ENCODE measurements at places on chromosomes 16 and 17.

DNA sequence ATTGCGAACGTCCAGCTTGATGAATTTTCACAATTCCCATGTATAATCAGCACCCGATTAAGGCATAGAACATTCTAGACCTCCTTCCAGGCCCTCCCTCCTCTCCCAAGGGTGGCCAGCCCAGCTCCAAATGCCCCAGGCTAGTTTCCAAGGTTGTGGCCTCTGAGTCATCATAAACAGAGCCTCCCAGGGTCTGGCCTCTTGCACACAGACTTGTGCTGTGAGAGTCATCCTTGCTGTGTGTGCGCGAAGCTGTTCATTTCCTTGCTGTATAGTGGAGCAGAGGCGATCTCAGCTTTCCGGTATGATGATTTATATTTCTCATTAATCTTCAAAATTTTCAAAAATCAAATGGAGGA is 20.5 kb upstream of the JPH3 start:
- peak; percentile 98 for DNase-seq

GRCh38 chr17:50079334-50080095 is 15.6 kb upstream of the PDK2 start:
- DNase-seq = peak; percentile 50

DNA sequence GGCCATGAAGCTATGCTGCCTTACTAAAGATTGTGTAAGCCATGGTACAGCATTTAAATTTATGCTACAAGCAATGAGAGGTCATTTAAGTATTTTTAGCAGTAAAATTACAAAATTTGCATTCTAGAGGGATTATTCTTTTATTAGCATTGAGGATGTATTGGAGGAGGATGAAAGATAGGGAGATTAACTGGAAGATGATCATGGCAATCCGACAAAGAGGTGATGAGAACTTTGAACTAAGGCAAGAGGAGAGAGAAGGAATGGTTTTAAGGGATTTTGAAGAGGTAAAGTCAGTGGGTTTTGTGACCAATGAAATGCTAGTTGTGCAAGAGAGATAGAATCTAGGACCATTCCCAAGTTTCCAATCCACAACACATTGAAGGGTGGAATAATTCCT is 129.9 kb downstream of the SNX11 start:
- no peak for DNase-seq

GRCh38 chr16:12609937-12610699 is 193.6 kb downstream of the CPPED1 start:
- no peak for DNase-seq

GRCh38 chr16:57283214-57283958 is 1.1 kb downstream of the PLLP start:
- no peak for DNase-seq

DNA sequence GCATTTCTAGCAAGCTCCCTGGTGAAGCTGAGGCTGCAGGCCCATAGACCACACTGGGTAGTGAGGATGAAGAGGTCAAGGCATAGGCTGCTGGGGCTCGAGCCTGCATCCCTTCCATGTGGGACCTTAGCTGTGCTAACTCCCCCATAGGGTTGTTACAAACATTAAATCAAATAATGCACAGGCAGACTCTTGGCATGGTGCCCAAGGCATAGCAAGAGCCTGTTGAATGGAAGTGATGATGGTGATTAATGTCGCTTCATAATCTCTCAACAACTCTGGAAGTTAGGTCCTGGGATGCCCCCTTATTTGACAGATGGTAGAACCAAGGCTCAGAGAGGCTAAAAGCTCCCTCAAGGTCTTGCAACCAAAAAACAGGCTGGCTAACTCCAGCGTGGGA is 283.9 kb upstream of the EEF2KMT start:
- no peak for DNase-seq

All from EH (cell line).